ENCODE measurements at places on chromosomes 3 and 15. TPM values are rescaled to one million over a fixed set of nuclear protein-coding genes. Genes with fewer than 3 reads are reported as not detected.

DNA sequence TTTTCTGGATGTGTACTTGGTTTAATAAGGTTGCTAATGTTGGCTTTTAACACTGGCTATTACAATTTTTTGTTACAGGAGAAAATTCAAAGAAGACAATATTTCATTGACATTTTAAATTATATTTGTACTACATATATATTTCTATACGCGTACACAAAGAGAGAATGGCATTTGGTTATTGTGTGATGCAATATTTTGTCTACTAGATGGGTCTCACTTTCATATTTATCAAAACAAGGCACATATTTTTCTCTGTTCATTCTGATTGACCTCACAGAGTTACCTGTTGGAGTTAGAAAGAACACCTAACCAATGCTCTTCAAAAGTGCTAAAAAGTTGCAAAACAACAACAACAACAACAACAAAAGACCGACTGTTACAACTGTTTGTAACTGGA, 50.2 kb upstream of the VGLL3 start:
- DNase-seq, result no peak

GRCh38 chr3:40653001-40653400, 128.2 kb downstream of the ZNF621 start:
- no peak for DNase-seq

- no peak for DNase-seq
Observed at GRCh38 chr3:135992072-135992471, 26.5 kb downstream of the PPP2R3A start.

- no peak for DNase-seq
Observed at GRCh38 chr15:82807920-82808633, 1.4 kb upstream of the WHAMM start.

GRCh38 chr3:117017135-117017894, 307.7 kb downstream of the TUSC7 start:
- DNase-seq, result no peak

DNA sequence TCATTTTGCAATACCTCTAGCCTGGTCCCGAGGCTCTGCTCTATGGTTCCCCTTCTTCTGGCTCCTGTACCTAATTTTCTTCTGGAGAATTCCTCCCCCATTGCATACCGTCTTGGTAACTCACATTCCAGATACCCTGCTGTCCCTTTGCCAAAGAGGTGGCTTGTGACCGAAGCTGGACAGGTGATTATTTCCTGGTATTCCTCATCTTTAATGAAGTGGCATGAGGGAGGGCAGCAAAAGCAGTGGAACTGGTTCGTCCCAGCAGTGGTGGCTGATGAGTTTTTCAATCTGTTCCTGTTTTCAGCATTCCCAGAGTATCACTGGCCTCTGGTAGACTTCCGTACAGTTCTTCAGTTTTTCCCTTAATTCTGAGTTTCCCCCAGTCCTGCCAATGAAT, 186.2 kb upstream of the CADPS start:
- no peak for DNase-seq

DNA sequence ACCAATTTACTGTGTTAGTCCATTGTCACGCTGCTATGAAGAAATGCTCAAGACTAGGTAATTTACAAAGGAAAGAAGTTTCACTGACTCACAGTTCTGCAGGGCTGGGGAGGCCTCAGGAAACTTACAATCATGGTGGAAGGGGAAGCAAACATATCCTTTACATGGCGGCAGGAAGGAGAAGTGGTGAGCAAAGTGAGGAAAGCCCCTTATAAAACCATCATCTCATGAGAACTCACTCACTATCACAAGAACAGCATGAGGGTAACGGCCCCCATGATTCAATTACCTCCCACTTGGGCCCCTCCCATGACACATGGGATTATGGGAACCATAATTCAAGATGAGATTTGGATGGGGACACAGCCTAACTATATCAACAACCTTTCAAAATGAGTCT, 20.2 kb downstream of the USF3 start:
- no peak for DNase-seq

DNA sequence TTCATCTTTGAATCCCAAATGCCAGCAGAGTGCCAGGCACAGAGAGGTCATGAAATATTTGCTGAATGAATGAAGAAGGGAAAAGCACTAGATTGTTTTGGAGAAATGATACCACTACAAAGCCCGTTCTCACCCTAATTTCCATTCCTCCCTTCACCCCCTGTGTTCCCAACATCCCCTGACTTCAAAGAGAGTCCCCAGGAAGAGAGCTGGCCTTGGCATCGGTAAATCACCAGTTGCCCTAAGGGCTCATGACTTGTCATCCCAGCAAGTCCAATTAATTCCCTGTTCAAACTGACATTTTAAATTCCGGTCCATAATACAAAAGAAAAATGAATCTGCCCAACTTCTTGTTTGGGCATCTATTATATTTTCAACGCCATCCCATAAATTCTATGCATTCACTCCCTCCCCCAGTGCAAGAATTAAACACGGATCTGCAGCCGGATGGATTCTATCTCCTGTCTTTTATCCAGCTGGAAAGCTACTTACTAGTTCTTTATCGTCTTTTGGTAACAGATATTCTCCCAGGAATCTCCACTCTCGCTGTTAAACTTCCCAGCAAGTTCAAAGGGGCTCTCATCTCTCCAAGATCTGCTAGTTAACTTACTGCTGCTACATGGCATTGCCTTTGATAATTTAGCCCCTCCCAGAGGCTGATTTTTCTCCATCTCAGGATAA, 63.9 kb upstream of the TSC22D2 start:
- DNase-seq, result no peak

DNA sequence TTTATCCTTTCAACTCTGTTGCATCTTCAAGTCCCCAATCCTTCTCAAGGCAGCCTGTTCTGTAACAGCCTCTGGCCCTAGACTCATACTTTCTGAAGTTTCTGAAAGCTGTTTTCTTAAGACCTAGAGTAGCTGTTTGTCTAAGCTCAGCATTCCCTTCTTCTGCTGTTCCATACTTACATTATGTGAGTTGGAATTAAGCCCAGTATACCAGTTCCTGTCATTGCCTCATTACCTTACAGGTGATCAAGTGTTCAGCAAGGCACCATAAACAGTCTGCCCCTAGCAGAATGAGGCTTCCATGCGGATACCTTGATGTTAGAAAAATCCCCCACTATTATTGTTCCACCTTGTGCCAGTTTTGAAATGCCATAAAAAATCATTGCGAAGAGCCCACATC, 180.6 kb downstream of the PLCL2 start:
- no peak for DNase-seq

DNA sequence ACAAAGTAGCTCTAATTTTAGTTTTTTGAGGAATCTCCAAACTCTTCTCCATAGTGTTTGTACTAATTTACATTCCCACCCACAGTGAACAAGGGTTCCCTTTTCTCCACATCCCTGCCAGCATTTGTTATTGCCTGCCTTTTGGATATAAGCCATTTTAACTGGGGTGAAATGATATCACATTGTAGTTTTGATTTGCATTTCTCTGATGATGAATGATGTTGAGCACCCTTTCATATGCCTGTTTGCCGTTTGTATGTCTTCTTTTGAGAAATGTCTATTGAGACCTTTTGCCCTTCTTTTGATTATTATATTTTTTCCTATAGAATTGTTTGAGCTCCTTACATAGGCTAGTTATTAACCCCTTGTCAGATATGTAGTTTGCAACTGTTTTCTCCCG, 239.9 kb upstream of the TPM1 start:
- DNase-seq, result no peak

GRCh38 chr3:100358413-100358812, 23.9 kb downstream of the NIT2 start:
- no peak for DNase-seq

DNA sequence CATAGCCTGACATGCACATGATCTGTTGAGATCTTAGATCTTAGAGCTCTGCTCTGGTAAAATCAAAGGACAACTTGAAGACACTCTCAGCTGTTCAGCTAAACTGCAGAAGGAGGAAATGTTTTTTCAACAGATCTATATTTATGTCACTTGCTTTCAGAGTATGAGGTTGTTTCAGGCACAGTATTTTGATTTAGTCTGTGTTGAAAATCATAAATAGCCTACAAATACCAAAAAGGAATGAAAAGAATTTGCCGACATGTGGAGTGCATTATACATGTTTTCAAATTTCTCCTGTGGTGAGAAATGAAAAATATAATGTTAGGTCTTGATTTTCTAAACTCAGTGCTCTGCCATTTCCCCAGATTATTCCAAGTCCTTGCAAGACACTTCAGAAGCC, 1118.4 kb downstream of the TBL1XR1 start:
- DNase-seq, result no peak

DNA sequence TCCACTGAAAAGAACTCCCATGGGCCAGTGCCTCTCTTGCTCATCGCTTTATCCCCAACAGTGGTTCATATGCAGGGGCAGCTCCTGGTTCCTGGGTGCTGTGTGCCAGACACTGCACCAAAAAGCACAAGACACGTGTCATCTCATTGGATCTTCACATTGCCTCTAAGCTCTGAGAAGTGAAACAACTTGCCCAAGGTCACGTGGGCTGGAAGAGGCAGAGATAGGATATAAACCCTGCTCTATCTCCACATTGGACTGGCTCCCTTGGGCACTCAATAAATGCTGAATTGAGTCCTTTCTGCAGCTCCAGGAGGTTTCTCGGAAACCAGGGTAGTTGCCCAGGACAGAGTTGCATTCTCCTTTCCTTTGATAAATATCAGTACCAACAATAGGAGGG, 88.1 kb downstream of the SRGAP3 start:
- no peak for DNase-seq

DNA sequence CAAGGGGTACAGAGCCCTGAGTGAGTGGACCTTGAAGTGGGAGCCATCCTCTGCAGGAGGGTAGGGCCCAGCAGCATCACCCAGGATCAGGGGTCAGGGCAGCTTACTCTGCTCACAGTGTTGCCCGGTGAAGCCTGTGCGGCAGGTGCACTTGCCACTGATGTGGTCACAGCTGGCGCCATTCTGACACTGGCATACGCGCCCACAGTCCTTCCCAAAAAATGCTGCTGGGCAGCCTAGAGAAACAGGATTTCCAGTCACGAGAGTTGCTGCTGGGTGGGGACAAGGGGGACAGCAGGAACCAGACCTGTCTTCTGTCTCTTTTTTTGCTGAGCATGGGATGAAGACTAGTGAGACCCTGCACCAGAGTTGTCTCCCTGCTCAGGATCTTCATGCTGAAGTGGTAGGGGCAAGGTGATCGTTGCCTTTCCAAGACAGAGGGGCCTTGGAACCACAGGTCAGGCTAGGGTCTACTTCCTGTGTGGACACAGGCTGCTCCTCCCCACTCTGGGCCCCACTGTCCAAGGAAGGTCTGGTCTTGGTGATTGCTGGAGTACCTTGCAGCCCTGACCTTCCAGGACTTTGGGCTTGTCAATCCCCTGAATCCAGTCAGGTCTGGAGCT, 46.9 kb downstream of the RAB11A start:
- DNase-seq, result no peak

DNA sequence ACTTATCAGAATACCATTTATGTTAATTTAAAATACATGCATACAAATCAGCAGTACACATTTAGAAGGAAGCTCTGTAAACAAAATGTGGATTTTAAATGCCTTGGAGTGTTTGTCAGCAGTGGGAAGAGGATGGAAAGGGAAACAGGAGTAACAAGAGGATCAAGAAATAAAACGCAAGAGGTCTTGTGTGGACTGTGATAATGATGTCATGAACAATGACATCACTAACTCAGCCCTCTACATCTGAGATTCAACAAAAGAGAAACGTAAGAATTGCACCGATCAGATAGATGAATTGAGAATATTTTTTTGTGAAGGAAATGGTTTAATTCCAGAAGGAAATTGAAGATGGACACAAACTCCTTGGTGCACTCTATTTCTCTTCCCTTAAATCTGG, 44.0 kb upstream of the CNOT10 start:
- DNase-seq, result no peak

DNA sequence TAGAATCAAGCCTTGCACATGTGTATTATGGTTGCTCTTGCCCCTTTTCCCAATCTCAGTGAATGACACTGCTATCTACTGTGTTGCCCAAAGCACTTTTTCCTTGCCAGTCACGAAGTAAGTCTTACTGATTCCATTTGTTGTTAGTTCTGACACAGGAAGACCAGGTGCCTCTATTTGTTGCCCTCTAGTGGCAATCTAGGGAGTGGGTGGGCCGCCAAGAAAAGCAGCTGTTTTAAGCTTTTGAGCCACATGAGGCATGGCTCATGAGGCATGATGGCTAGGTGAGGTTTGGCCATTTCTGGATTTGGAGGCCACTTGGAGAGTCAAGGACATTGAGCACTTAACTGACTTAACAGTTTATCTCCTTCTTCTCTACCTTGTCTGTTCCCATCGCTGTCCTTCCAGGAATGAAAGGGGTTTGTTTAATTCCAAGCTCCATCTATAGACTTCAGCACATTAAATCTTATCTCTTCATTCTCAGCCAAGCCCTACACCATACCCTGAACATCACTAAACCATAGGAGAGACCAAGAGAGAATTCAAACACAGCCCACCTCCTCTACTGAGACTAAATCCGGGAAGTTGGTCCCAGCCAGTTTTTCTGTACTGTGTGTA, 103.1 kb downstream of the HCN4 start:
- peak; percentile 80 for DNase-seq

DNA sequence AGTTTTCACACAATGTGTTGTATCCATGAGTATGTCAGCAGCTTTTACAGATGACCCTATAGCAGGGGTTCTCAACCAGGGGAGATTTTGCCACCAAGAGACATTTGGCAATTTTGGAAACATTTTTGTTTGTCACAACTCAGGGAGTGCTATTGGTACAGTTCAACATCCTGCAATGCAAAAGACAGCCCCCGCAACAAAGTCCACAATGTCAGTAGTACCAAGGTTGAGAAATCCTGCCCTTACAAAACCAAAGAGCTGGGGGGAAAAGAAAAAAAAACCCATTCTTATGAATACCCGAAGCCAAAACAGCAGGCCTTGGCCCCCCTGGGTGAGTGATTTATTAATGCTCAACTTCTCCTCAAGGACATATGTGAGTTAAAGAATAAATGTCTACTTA, 99.1 kb downstream of the LARS2 start:
- DNase-seq, result no peak

GRCh38 chr15:66749841-66750575, 48.0 kb downstream of the SMAD6 start:
- DNase-seq, result no peak

- no peak for DNase-seq
Observed at GRCh38 chr3:42486814-42487565, 15.5 kb upstream of the VIPR1 start.

TMEM44 gene
- total RNA-seq, result 30.4 TPM

BNC1 gene
- total RNA-seq, result not detected

UCN2 gene
- not detected for total RNA-seq

HGD gene
- total RNA-seq, result 17.6 TPM

WDR93 gene
- total RNA-seq, result 0.08 TPM

RASGRP1 gene
- total RNA-seq, result 0.08 TPM

ZNF660 gene
- total RNA-seq, result not detected

CSPG5 gene
- total RNA-seq, result 1.2 TPM

SLC28A1 gene
- 0.08 TPM for total RNA-seq

GP9 gene
- total RNA-seq, result not detected

MUC4 gene
- total RNA-seq, result 0.08 TPM

Data from HT-29 (cell line).